ENCODE measurements at places on chromosomes 2 and 18.
A peak's percentile ranks its signal among the peaks of the same experiment; 100 is the strongest.

- no peak for DNase-seq
Measured at GRCh38 chr2:239626961-239627592, 226.3 kb upstream of the HDAC4 start.

GRCh38 chr2:222959358-222959757, 92.6 kb upstream of the KCNE4 start:
- DNase-seq: no peak

- no peak for DNase-seq
Measured at GRCh38 chr2:227415538-227416424, 28.0 kb upstream of the SCYGR1 start.

GRCh38 chr2:223019390-223019930, 32.5 kb upstream of the KCNE4 start:
- DNase-seq: no peak

- DNase-seq: no peak
Measured at GRCh38 chr2:127000937-127001336, 102.2 kb downstream of the TEX51 start.

- DNase-seq: no peak
Measured at GRCh38 chr2:158174495-158174894, 72.8 kb downstream of the UPP2 start.

DNA sequence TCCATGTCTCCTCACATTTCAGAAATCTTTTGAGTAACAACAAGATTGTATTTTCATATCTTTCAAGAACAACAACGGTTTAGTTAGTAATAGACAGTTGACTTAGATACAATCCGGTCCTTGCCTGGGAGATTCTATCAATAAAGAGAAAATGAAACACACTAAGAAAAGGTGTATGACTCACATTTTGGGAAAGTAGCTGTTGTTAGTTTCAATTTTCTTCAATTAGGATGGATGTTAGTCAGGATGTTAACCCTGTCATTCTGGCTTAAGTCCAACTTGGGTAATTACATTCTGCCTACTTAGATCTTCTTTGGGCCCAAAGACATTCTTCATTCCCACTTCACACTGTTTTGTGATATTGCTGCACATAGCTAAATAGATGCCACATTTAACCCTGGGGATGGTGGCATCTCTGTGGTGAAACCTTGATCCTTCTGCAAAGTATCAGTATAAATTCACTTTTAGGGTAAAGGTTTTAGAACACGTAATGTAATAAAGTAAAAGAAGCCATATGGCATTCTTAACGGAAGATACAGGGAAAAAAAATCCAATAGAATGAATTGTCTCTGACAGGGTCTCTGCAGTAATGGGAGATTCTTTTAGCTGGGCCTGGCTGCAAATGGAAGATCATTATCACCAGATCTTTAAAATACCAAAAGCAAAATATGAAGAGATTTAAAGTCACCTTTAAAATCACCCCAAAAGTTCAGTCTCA, 365.5 kb downstream of the FIGN start:
- DNase-seq: no peak

GRCh38 chr18:22432657-22433137, 15.0 kb upstream of the CTAGE1 start:
- DNase-seq: no peak

DNA sequence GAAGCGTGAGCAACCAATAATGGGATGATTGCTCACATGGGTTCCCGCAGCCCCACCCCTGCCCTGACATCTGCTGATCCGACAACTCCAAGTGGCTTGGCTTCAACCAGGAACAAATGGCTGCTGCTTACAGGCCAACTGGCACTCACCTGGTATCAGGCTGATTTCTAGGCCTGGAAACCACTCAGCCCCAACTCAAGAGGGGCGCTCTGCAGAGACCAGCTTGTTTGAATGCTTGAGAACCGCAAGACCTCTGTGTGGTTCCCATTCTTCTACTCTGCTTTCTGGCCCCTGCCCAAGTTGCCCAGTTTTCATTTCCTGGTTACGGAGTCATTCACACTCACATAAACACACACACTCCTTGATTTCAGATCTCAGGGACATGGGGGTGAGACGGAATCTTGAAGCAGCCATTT, 52.0 kb downstream of the TNP1 start:
- no peak for DNase-seq

DNA sequence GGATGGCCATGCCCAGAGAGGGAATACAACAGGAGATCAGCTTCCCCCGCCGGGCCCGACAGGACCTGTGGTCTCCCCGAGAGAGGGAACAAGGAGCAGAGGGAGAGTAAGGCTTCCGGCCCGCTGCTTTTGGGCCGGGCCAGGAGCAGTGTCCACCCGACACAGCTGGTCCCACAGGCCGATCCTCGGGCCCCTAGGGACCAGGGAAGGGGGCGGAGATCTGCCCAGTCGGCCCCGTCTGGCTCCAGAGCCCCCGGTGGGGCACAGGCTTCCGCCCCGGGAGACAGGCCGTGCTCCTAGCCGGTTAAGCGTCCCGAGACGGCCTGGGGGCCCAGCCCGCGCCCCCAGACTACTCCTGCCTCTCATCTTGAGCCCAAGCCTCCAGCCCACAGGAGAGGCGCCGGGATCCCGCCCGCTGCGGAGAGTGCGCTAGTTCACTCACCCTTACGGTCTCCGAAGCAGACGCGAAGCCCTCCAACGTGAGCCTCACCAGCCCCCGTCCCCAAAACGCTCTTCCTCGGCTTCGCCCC, at the start of gene MCFD2:
MCFD2 (minus strand) TSS at position 526 of the 530 bp plus-strand sequence. CDS start 6,635 bp downstream, outside the sequence.
- no peak for DNase-seq

GRCh38 chr18:22088029-22088428, 81.4 kb upstream of the GATA6 start:
- DNase-seq: no peak

- no peak for DNase-seq
Measured at GRCh38 chr2:189557373-189557772, 23.2 kb downstream of the SLC40A1 start.

- DNase-seq: no peak
Measured at GRCh38 chr2:188415754-188416083, 124.0 kb downstream of the GULP1 start.

- no peak for DNase-seq
Measured at GRCh38 chr2:127951026-127951425, 65.3 kb upstream of the AMMECR1L start.

GRCh38 chr2:182628916-182629315, 87.1 kb upstream of the DNAJC10 start:
- no peak for DNase-seq

DNA sequence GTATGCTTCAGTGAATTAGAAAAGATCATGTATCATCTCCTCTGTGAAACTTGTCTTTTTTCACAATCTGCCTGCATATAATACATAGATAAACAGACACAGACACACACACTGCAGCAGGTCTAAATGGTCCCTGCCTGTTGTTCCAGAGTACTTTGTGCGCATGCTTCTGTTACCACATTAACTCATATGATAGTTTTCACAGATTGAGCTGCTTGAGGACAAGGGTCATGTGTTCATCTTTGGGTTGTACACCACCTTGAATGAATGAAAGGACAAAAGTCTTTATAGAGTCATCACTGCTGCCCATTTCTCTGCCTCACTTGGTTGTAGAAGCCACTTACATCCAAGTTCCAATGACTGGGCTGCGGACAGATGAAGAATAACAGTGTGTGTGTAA, 72.7 kb upstream of the GLS start:
- DNase-seq: no peak

- DNase-seq: no peak
Measured at GRCh38 chr2:218658671-218659257, 659 bp downstream of the ZNF142 start.

DNA sequence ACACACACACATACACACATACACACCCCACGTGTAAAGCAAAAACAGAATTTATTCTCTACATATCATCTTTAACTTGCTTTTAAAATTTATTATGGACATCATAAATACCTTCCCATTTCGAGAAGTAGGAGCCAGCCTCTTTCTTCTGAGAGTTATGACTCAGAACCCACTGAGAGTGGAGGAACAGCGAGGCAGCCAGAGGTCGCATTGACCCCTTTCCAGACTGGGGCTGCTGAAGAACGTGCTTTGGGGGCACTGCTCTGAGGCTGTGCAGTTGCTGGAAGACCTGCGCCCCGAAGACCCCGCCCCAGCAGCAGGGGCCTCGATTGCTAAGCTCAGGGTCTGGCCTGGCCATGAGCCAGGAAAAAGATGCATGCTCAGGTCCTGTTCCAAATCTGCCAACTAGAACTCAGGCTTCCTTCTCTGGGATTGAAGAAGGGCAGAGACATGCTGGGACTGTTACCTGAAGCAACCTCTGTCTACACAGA, 133.8 kb upstream of the TWIST2 start:
- no peak for DNase-seq

GRCh38 chr2:181058378-181059269, 78.2 kb downstream of the UBE2E3 start:
- peak; percentile 0 for DNase-seq
